Central memory CD8-positive, alpha-beta T cell (primary cell): ENCODE measurements at places on chromosomes 6 and 20.

- peaks cover 30% of the 10 kb centered on the region for H3K36me3 ChIP-seq
- H3K27me3 ChIP-seq = no peaks in the 10 kb centered on the region
- no peaks in the 10 kb centered on the region for H3K4me1 ChIP-seq
- DNase-seq = no peak
- no peak overlapping the region for H3K4me3 ChIP-seq
Observed at GRCh38 chr6:36920546-36920945, 34.0 kb upstream of the PI16 start.

DNA sequence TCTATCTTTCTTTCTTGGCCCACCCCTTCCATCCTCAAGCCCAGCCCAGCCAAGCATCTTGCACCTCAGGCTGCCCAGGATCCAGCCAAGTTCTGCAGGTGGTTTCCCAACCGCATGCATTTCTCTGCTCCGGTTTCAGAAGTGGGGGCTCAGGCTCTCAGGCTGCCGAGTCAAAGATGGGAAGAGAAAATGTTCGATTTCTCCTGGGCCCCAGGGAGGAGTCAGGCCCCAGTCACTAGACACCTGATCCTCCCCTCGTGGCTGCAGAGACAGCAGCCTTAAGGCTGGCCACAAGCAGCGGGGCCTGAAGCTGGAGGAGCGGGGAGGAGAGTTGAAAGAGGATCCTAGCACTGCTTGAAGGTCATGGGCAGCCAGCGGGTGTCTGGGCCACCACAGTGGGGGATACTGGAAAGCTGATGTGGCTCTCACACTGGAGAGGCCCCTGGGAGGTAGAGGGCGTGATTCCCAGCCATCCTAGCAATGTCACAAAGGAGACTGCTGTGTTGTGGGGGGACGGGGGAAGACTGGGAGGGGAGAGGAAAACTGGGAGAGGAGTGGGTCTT, 42.2 kb upstream of the ZFAND3 start:
- H3K27ac ChIP-seq = peak overlapping the region; percentile 76
- no peak for DNase-seq
- H3K4me3 ChIP-seq = no peak overlapping the region
- peaks cover 32% of the 10 kb centered on the region for H3K27me3 ChIP-seq
- no peaks in the 10 kb centered on the region for H3K36me3 ChIP-seq

DNA sequence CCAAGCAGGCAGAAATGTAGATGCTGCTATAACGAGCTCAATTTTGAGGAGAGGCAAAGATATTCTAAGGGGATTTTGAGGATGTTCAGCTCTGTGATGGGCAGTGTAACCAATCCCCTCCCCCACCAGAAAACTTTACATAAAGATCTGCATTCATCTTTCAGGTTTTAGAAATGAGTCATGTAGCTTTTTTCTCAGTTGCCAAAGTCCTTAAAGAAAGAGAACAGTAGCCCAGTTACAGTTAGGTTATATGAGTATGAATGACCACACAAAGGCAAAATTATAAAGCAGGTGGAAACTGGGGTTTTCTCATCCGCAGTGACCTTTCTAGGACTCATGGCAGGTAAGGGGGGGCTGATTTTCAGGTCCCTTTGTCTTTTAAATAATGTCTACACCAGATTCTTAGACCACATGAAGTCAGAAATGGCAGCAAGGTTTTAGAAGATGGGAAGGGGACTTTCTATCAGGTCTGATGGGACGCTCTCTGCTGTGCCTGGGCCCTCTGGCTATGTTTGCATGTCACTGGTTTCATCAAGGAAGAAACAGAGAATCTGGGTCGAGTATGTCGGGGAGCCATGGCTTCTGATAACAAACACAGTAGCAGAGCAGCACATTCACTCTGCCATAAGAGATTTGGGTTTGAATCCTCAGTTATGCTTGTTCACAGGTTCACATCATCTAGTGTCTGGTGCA, 94.7 kb downstream of the CLIC5 start:
- no peak overlapping the region for H3K4me3 ChIP-seq
- peaks cover 7% of the 10 kb centered on the region for H3K4me1 ChIP-seq
- H3K27ac ChIP-seq = no peak overlapping the region

- H3K4me3 ChIP-seq = no peak overlapping the region
- H3K4me1 ChIP-seq = no peaks in the 10 kb centered on the region
- H3K27me3 ChIP-seq = no peaks in the 10 kb centered on the region
Observed at GRCh38 chr6:108039681-108040080, 34.9 kb downstream of the OSTM1 start.

DNA sequence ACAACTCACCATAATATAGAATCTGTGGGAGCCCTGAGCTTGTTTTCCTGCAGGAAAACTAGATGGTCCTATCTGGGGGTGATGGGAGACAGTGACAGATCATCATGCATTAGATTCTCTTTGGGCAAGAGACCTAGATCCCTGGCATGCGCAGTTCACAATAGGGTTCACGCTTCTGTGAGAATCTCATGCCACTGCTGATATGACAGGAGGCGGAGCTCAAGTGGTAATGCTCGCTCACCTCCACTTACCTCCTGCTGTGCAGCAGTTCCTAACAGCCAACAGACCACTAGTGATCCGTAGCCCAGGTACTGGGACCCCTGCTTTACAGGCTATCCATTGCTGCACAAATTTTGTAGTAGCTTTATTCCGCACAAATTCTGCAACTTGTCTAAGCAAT, 84.5 kb downstream of the HIVEP2 start:
- peak overlapping the region; percentile 59 for H3K27ac ChIP-seq
- H3K27me3 ChIP-seq = no peaks in the 10 kb centered on the region
- H3K36me3 ChIP-seq = peaks cover 14% of the 10 kb centered on the region

GRCh38 chr20:57843941-57844625, 134.3 kb upstream of the PMEPA1 start:
- no peak for DNase-seq
- H3K27me3 ChIP-seq = no peaks in the 10 kb centered on the region
- no peak overlapping the region for H3K27ac ChIP-seq
- peaks cover 5% of the 10 kb centered on the region for H3K4me1 ChIP-seq
- no peak overlapping the region for H3K4me3 ChIP-seq

DNA sequence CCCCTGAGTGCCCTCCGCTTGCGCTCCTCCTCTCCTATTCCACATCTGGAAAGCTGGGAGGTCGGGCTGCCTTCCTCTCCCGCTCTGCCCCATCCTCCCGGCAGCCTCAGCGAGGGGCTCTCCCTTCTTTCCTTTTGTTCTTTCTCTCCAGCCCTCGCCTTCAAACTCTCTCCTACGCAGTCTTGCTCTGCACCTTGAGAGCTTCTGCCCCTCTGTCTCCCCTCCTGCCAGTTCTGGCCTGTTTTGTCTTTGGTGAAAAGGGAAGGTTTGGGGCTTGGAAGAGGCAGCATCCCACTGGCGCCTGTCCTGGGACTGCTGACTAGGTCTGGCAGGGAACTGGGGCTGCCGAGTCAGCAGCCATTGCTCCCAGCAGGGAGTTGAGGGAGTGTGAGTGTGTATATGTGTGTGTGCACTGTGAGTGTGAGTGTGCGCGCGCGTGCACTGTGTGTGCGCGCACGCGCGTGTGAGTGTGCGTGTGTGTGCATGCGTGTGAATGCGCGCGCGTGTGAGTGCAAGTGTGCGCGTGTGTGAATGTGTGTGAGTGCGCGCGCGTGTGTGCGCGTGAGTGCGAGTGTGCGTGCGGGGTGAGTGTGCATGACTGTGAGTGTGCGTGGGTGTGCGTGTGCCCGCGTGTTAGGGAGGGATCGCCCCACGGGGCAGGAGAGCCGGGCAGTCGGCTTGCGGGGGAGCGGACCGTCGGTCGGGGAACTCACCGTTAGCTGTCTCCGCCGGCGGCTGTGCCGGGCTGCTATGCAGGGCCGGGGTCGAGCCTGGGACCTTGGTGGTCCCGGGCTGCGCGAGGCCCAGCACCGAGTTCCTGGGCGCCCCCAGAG, 523 bp downstream of the CPXM1 start:
- DNase-seq = no peak
- H3K36me3 ChIP-seq = no peaks in the 10 kb centered on the region
- H3K27me3 ChIP-seq = peaks cover 90% of the 10 kb centered on the region
- H3K27ac ChIP-seq = peak overlapping the region; percentile 35
- H3K4me3 ChIP-seq = peak overlapping the region; percentile 80

DNA sequence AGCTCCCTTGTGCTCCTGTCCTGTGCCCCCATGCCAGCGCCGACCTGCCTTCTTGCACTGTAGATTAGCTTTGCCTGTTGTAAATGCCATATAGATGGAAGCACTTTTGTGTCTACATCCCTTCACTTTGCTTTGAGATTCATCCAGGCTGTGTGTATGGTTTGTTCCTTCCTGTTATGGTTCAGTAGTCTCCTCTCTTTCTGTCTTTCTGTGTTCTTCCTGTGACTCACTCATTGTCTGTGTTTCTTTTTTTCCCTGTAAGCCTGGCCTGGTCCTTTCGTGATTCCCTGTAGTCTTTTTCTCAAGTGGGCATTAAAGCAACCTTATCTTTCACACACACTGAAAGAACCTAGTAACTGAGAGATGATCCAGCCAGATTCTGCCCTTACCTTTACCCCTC, 66.6 kb downstream of the JARID2 start:
- H3K4me3 ChIP-seq = no peak overlapping the region
- no peak for DNase-seq
- H3K27ac ChIP-seq = no peak overlapping the region
- peaks cover 77% of the 10 kb centered on the region for H3K4me1 ChIP-seq
- peaks cover 10% of the 10 kb centered on the region for H3K36me3 ChIP-seq

DNA sequence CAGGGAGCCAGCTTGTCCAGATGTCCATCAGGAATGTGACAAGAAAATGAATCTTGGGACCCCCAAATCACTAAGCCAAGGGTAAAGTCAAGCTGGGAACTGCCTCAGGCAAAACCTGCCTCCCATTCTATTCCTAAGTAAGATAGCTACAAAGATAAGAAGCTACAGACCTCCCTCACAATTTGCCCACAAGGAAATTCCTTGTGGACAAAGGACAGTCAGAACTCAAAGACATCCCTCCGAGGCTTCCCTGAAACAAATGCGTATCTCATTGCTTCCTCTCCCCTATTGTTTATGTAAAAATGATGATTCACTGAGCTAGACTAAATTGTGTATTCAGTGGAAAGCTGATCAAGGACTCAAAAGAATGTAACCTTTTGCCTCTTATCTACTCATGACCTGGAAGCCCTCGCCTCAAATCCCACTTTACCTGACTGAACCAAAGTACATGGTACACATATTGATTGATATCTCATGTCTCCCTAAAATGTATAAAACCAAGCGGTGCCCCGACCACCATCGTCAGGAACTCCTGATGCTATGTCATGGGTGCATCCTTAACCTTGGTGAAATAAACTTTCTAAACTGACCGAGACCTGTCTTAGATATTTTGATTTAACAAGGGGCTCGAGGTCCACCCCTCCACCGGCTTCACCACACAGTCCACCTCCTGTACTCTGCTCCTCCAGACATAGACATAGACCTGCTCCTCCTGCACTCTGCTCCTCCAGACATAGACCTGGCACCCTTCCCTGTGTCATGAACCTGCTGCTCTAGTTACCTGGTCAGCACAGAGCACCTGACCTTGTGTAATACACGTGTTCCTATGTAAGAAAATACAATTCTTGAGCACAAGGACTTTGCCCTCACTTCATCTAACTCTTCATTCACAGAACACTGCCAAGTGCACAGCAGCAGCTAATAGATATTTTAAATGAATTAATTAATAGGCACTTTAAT, 81.4 kb downstream of the WDR27 start:
- no peak overlapping the region for H3K4me3 ChIP-seq
- no peaks in the 10 kb centered on the region for H3K4me1 ChIP-seq
- H3K36me3 ChIP-seq = no peaks in the 10 kb centered on the region
- H3K27ac ChIP-seq = no peak overlapping the region
- no peak for DNase-seq

DNA sequence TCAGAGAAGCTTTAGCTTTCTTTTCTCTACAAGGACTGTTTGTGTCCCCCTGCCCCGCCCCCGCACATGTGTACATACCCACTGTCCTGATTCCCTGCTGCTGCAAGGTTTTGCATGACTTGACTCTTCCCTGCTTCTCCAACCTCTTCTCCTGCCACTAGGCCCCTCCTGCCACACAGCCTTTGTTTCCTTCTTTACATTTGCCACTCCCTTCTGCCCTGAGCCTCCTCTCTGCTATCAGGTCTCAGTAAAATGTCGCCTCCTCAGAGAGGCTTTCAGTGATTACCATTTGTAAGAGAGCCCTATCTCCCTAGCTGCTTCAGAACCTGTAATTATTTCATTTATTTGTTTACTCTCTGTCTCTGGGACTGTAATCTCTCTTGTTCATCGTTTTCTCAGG, 56.4 kb upstream of the VSTM2L start:
- no peaks in the 10 kb centered on the region for H3K4me1 ChIP-seq
- no peak overlapping the region for H3K4me3 ChIP-seq

GRCh38 chr20:61725145-61725544, 340.5 kb downstream of the TAF4 start:
- no peak for DNase-seq
- H3K4me1 ChIP-seq = peaks cover 4% of the 10 kb centered on the region
- H3K36me3 ChIP-seq = no peaks in the 10 kb centered on the region
- no peaks in the 10 kb centered on the region for H3K27me3 ChIP-seq
- H3K27ac ChIP-seq = no peak overlapping the region
